Stimulated activated CD4-positive, alpha-beta T cell treated with anti-CD3 and anti-CD28 coated beads, Interleukin-1b, Interleukin-23, amount 100 ng/mL, for 1 hour (primary cell): ENCODE measurements at places on chromosomes 2 and 18.

GRCh38 chr18:31658670-31659575, 25.5 kb downstream of the B4GALT6 start:
- DNase-seq = no peak

- no peak for DNase-seq
Observed at GRCh38 chr2:48258481-48259149, 271.3 kb upstream of the STON1 start.

DNA sequence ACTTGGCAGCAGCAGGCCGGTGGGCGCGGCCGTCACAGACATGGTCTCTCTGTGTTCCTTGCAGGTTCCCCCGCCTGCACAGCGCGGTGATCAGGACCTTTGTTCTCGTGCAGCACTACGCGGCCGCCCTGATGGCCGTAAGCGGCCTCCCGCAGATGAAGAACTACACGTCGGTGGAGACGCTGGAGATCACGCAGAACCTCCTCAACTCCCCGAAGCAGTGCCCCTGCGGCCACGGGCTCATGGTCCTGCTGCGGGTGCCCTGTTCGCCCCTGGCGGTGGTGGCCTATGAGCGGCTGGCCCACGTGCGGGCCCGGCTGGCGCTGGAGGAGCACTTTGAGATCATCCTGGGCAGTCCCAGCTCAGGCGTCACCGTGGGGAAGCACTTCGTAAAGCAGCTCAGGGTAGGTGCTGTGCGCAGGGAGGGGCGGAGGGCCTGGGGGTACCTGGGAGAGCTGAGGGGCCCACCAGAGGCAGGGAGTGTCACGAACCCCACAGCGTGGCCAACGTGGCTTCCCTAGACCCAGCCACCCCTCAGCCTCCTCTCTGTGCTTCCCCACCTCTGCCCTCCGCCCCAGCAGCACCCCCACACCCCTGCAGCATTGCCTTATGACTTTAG, 59.3 kb downstream of the NTSR2 start:
- no peak for DNase-seq

- no peak for DNase-seq
Observed at GRCh38 chr2:173350383-173350782, 4.3 kb upstream of the CDCA7 start.

GRCh38 chr2:194672994-194673393, 984.0 kb upstream of the SLC39A10 start:
- no peak for DNase-seq
